ENCODE measurements at places on chromosomes 7 and 10.

DNA sequence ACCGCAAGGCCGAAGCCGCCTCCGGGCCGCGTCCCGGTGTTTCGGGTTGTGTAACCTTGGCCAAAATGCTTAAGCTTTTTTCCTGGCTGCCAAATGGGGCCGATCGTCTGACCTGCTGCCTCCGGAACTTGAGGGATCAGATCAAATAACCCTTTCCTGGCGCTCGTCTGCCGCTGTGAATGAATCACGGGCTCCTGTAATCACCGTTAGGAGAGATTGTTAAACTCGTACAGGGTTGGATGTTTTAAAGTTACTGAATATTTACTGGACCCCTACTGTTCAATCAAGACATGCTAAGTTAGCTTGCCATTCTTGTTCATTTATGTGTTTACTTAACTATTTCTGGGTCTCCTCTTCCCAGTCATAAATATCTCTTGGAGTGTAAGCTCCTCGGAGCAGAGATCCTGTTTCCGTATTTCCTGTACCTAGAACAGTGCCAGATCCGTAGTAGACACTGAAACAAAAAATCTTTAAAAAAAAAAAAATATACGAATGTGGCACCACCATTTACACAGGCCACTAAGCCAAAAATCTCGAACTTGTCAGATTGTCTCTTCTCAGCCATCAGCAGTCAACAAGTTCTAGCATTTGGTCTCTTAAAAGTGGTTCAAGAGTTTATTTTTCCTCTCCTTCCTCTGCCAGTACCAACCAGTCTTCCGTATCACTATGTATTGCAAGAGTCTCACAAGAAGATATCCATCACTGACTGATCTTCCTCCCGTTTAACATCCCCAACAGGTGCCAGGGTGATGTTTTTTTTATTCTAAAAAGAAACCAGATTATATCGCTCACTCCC lies 650 bp upstream of the TM9SF3 start:
- DNase-seq: no peak

GRCh38 chr10:35778306-35778705 lies 136.2 kb upstream of the FZD8 start:
- no peak for DNase-seq

DNA sequence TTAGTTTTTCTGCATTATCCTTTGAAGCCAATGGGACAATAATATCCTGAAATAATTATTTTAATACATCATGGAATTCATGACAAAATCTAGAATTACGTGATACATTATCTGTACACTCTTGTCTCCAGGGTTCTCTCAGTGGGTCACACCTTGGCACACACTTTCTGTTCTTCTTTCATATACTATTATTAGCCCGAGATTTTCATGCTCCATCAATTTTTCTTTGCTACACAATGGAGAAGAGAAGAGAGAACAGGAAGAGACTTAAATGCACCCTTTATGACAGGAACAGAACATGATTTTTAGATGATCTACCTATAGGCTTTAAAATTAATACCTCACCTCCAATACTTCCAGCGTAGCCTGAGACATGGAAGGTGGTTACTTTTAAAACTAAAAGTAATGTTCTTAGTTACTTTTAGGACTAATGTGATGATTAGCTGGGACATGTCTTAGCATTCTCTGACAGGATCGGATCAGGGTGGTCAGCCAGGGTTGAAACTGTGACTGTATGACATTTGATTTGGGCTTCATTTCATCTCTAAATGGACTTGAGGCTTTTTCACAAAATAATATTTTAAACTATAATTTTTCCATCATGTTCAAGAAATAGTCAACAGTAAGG lies 148.2 kb upstream of the WNT16 start:
- no peak for DNase-seq

- DNase-seq: no peak
Measured at GRCh38 chr10:93542358-93542791, 24.1 kb upstream of the FFAR4 start.

DNA sequence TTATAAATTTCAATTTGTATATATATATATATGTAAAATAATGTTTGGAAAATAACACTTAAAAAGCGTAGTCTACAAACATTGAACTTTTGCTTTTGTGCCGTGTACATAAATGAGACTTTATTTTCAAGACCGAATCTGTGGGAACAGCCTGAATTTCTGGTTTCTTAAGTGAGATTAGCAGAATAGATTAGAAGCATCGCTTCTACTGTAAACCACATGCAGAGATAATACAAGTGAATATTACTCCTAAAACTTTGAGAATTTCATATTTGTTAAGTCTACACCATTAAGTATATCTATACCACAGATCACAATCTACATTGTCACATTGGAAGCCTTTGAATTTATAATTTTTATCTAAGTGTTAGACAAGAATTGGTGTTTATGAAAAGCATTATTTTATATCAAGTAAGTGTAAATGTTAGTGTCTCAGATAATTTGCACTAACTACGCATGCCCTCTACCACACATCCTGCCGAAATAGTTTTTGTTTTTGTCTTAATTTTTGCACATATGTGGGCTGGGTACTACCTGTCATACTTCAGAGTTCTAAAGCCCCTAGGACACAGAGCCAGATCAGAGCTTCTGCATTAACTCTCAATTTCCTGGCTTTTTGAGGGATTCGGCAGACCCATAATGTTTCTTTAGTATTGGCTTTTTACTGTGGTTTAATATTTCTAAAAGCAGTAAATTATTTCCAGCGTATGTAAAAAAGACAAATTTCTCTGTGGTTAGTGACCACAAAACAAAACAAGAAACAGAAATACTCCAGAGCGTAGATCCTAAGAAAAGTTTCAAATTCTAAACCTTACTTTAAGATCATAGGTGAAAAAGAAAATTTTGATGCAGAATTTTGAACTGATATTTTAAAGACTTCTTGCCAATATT lies 20.0 kb downstream of the TWIST1 start:
- no peak for DNase-seq

DNA sequence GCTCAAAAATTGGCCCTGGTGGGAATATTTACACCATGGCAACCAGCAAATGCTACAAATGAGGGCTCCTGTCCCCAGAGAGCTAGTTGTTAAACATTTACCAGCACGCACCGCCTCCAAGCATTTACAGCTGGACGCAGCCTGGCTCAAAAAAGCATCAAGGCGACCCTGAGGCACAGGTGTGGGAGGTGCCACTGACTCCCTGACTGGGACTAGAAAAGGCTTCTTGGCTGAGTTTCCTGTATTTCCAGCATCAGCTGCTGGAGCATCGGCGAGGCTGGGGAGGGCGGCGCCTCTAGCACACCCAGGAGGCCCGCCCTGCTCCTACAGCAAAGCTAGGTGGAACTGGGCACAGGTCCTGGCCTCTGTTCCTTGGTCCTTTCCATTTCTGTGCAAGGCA lies 43.5 kb upstream of the ZRANB1 start:
- no peak for DNase-seq

DNA sequence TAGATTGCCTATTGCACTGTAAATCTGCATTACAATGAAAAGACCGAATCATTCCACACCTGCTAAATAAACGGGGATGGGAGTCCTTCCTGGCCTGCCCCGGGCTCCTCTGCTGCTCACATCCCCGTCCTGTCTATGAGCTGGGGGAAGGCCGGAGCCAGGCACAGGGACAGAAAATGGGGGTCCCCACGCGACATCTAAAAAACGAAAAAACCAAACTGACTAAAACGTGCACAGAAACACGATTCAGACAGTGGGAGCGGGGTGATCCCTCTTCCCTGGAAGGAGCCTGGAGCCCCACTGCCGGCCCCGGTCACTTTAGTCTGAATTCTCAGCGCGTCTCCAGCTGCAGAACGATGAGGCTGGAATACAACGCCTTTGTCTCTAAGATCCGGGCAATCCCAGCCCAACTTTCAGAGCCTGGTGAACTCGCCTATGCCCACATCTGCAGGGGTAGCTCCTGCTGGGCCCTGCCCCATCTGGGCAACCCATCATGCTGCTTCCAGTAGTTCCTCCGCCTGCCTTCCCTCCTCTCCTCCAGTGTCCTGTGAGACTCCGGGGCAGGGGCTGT lies 78.0 kb downstream of the ADARB2 start:
- no peak for DNase-seq

DNA sequence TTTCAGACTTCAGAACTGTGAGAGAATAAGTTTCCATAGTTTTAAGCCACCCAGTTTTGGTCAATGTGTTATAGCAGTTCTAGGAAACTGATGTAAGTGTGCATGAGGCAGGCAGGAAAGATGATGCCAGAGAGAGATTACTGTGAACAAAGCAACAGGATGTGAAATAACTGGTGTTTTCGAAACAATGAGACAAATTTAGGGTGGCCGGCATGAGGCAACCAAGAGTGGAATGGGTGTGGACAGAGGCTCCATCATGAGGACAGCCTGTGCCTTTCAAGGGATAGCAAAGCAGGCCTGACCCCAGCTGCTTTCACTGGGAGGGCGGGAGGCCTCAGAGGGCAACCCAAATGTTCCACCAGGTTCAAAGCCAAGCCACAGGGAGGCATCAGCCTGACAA lies 67.3 kb upstream of the UCN3 start:
- DNase-seq: no peak

Measured in effector memory CD8-positive, alpha-beta T cell (primary cell).